ENCODE measurements at places on chromosomes 6 and 20.

DNA sequence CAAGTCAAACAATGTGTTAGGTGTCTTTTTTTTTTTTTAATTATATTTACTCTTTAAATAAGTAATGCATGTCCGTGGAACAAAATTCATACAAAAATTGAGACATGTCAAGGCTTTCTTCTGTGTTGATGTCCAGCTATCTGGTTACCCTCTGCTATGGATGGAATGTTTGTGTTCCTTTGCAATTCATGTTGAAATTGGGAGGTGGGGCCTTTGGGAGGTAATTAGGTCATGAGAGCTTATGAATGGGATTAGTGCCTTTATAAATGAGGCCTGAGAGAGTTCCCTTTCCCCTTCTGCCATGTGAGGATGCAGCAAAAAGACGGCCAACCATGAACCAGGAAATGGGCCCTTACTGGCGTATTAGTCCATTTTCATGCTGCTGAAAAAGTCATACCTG is 83.1 kb upstream of the KCNG1 start:
- no peak for DNase-seq

DNA sequence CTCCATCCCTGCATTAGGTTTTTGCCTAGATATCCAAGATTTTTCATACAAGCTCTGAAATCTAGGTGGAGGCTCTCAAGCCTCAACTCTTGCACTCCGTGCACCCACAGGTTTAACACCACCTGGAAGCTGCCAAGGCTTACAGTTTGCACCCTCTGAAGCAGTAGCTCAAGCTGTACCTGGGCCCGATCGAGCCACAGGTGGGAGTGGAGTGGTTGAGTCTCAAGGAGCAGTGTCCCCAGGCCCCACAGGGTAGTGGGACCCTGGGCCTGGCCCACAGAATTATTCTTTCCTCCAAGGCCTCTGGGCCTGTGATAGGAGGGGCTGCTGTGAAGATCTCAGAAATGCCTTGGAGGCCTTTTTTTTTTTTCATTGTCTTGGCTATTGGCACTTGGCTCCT is 973.5 kb upstream of the MAP3K7 start:
- DNase-seq, result no peak

DNA sequence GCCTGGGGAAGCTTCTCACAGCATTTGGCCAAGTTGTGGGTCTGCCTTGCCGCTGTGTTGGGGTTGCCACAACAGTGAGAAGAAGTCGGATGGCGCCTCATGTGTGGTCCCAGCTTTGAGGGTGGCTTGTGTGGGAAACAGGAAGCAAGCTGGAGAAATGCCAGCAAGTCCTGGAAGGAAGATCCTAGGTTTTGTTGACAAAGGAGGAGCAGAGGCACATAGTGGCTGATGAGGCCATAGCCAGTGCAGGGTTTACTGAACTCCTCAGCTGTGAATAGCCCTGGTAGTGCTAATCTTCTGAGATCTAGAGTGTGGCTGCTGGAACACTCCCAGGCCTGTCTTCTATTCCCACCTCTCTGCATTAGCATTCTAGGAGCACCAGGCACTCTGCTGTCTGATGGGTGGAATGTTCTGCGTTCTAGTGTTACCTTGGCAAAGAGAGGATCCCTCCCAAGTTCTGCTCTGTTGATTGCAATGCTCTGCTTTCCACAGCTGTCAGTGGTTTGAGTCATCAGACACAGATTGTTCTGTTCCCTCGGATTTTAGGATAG is 25.2 kb downstream of the SNPH start:
- no peak for DNase-seq

GRCh38 chr20:18783385-18783959 is 30.1 kb upstream of the SCP2D1 start:
- no peak for DNase-seq

- DNase-seq, result no peak
Observed at GRCh38 chr6:42970871-42971612, 7.9 kb downstream of the PEX6 start.

- DNase-seq, result no peak
Observed at GRCh38 chr20:34292496-34292895, 10.7 kb downstream of the AHCY start.

DNA sequence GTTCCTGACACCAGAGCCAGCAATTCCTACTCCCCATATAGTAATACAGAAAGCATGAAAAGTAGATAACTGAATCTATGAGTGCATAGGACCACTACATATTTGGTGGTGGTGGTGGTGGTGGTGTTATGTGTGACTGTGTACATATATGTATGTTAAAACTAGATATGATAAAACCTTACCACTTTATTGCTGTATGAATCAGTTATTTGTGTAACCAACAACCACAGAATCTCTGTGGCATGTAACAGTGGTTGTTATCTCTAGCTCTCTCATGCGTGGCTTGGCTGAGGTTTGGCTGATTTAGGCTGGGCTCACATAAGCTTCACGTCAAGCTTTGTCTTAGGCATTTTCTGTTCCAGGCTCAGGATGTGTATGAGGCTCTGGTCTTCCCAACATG is 55.7 kb downstream of the PLCB1 start:
- DNase-seq, result no peak

GRCh38 chr6:14337152-14337551 is 219.6 kb downstream of the CD83 start:
- DNase-seq, result no peak

GRCh38 chr6:45710304-45710821 is 305.3 kb downstream of the CLIC5 start:
- DNase-seq, result peak; percentile 91

DNA sequence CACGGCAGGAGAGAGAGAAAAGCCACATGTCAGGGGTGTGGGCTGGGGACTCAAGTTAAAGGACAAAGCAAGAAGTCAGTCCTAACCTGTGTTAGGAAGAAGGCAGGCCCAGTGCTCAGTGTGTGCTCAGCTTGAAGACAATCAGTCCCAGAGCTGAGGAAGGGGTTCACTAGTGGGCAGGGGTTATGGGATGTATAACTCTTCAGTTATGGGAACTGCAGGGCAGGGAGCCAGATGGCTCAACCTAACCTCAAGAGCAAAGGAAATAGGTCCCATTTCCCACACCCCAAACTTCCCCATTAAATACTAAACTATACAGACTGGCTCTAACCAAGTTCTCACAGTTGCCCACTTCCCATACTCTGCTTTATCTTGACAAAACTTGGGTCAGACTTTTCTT is 7.4 kb upstream of the SSTR4 start:
- DNase-seq, result no peak

- no peak for DNase-seq
Observed at GRCh38 chr6:21538186-21538798, 55.3 kb upstream of the SOX4 start.

DNA sequence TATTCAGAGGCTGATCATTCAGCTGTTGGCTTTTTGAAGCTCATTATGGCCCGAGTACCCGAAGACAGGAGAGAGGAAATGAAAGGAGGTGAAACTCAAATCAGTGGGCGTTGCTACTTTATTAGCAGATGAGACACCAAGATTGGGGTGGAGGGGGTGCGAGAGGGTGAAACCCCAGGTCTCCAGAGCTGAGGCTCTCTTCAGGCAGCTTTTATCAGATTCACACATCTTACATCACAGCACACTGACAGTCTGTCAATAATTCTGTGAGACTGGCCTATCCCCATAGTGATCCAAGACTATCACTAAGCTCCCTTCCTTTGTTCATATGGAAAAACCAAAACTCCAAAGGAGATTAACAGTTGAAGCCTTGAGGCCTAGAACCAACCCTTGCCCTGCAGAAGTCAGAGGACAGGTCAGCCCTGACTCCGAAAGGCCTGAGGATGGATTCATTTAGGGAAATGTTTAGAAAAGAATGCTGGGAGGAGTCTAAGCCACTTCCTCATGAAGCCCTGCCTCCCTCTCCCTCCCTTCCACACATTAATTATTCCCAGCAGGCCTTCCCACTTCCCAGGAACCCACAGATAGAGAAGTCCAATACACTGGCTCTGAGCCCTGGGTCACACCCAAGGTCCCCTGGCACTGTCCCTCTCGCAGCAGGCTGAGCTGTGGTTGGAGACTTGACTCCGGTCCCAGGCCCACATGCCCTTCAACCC is 23.2 kb downstream of the TRERF1 start:
- peak; percentile 56 for DNase-seq

GRCh38 chr6:36519352-36519751 is 27.9 kb downstream of the STK38 start:
- DNase-seq, result no peak

DNA sequence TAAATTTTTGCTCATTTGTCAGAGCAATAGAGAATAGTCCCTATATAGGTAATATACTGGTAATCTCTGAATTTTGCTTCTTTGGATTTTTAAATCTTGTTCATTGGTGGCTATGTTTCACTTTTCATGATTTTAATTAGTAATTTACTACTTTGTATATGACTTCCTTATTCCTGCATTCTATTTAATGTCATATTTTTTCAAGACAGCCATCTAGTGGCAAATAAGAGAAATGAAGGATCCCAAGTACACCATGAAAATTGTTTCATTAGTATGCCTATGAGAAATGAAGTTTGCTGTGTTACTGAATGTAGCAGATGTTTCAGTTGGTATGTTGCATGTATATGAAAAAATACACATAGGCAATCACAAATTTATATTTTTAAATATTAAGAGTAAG is 82.4 kb downstream of the ZNF292 start:
- no peak for DNase-seq

- DNase-seq, result no peak
Observed at GRCh38 chr6:149273318-149273717, 44.2 kb upstream of the TAB2 start.

GRCh38 chr6:27795697-27796494 is 116.3 kb downstream of the OR2B2 start:
- peak; percentile 69 for DNase-seq

GRCh38 chr6:15023448-15023847 is 222.4 kb upstream of the JARID2 start:
- peak; percentile 77 for DNase-seq

DNA sequence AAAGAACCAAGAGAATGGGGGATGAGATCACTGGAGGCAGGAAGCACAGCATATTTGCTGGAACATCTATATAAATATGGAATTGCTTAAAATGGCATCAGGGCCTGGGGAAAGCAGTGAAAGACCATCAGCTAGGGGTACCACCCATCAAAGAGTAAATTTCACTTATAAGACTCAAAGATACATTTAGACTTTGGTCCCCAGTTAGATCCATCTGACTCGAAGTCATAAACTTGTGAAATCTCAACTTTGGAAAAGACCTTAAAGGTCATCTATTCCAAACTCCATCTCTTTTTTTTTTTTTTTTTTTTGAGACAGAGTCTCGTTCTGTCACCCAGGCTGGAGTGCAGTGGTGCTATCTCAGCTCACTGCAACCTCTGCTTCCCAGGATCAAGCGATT is 109.8 kb downstream of the UNC5CL start:
- DNase-seq, result no peak

DNA sequence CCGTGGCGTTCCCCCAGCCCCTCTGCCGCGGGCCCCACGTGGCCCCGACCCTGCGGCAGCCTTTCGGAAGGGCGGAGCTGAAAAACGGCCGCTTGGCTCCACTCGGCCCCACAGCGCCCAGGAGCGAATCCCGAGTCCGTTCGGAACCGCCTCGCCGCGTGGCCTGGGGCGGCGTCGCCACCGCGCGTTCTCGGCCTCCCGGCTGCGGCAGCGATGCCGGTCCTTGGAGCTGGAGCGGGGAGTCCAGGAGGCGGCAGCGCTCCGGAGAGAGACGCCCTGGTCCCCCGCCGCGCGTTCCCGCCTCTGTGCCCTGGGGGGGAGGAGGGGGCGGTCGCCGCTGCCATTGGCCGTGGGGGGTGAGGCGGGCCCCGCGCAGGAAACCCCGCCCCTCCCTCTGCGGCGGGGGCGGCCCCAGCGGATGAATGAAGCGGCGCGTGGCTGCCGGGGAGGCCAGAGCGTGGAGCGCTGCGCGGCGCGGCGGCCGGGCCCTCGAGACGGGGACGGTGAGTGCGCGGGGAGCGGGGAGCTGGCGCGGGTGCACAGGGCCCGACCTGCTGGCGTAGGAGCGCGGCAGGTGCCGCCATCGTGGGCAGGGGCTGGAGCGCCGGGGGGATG is at the start of gene SLCO4A1:
Gene SLCO4A1 (plus strand): TSS at position 453 of the 615 bp plus-strand sequence. CDS start 13,952 bp downstream, outside the sequence.
- peak; percentile 92 for DNase-seq

DNA sequence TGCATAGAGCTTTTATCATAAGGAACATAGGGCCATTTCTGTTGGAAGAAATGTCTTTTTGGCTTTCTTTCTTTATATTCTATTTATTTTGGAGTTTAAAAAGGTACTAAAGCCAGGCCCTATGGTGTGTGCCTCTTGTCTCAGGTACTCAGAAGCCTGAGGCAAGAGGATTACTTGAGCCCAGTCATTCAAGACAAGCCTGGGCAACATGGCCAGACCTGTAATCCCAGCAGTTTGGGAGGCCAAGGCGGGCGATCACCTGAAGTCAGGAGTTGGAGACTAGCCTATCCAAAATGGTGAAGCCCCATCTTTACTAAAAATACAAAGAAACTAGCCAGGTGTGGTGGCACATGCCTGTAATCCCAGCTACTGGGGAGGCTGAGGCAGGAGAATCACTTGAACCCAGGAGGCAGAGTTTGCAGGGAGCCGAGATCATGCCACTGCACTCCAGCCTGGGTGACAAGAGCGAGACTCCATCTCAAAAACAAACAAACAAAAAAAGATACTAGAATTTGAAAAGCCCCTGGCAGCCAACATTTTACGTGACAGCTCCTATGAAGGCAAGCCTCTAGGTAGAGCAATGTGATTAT is 80.0 kb downstream of the CBFA2T2 start:
- DNase-seq, result no peak

- no peak for DNase-seq
Observed at GRCh38 chr6:85684133-85684808, 41.6 kb upstream of the SYNCRIP start.

- no peak for DNase-seq
Observed at GRCh38 chr6:34866509-34866908, 21.3 kb downstream of the TAF11 start.

DNA sequence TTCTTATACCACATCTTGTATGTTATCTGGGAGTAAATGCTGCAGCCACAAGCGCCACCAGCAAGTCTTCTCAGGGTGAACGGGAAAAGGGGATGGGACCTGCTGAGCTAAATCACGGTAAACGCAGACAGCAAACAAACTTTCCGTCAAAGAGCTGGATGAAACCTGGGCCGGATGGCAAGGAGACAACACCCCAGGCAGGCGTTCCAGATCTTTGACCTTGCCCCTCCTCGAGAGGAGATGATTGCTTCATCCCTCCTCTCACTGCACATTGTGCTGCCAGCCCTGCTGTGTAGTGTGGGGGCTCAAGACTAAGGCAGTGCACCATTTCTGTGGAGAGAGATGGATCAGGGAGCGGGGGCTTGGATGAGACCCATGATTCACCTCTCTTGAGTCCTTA is 9.8 kb downstream of the RAET1E start:
- no peak for DNase-seq

DNA sequence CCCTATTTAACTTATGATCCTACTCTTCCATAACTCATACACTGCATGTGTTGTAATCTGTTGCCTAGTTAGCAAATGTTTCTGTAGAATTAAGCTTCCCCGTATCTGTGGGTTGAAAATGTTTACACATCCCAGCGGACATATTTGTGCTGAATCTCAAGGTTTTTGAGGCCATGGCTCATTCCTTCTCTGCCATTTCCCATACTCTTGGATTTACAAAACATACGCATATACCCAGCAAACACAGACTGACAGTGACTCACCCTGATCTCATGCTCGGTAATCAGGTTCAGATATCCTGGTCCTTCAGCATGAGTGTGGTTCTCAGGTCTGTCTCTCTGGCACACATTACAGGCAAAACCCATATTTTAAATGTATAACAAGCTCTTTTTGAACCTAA is 58.7 kb downstream of the AGPAT4 start:
- no peak for DNase-seq
